ENCODE measurements at places on chromosomes 1 and 21.

DNA sequence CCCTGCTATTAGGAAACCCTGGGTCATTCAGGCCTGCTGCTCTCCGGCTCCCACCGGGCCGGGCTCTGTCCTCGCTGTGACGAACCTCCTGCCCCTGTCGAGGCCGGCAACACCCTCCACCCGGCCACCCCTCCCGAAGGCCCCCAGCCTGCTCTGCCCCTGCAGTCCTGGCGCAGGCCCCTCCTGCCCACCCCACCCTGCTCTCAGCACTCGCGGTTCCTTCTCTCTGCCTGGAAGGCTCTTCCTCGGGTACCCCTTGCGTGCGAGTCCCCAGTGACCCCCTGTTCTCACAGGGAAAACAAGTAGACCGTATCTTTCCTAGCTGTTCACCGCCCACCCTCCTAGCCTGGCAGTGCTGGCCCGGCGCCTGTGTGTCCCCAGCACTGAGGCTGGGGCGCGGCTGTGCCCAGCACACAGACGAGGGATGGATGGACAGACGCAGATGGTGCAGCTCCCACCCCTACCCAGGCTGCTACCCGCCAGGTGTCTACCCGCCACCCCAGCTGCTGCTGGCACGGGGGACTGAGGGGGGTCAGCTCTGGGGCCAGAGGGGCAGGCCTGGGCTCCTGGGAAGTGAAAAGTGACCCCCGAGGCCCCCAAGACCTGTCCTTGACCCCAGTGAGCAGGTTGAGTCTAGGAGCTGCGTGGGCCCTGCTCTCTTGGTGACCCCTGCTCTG is 3.1 kb upstream of the VWA1 start:
- no peak for DNase-seq

- no peak for DNase-seq
Measured at GRCh38 chr1:239633432-239633831, 247.1 kb downstream of the CHRM3 start.

DNA sequence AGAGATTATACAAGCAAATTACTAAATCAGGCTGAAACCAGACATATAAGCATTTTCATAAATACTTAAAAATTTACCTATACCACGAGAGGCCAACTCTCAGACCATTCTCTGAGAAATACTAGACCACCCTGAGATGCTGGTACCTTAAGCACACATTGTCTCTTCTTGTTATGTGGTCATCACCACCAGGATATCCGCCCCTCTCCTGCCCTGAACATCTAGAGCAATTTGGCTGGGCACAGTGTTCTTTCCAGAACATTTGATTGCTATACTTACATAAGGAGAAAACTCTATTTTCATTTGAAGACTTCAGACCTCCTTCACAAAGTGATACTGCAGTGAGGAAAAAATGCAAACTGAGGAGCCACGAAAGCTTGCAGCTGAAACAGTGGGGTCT is 36.2 kb upstream of the DUSP10 start:
- no peak for DNase-seq

GRCh38 chr1:52444463-52444862 is 40.1 kb downstream of the PRPF38A start:
- peak; percentile 34 for DNase-seq

- no peak for DNase-seq
Measured at GRCh38 chr1:31576201-31576669, at the start of gene TINAGL1. TINAGL1 (plus strand) TSS chr1:31576515; CDS start chr1:31577149, 634 bp downstream.

GRCh38 chr1:41547781-41548560 is 63.5 kb upstream of the EDN2 start:
- DNase-seq: no peak

GRCh38 chr1:73475316-73475870 is 722.6 kb downstream of the LRRIQ3 start:
- no peak for DNase-seq

- no peak for DNase-seq
Measured at GRCh38 chr1:43887748-43888147, 45.9 kb upstream of the ARTN start.

DNA sequence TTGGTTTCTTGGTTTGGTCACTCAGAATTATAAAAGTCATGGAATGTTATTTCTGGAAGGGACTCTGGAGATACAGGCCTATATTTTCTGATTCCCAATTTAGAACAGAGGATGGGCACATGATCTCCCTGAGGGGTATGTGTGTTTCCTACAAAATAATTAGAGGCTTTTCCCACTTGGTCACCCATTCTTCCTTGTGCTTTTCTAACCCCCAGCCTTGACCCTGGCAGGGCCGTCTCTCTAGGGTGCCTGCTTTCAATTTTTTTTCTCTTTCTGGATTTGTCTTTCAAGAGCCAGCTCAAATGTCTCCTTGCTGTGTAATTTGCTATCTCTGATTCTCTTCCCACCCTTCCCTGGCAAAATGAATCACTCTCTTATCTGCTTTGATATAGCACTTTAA is 131.9 kb downstream of the HLX start:
- peak; percentile 4 for DNase-seq

- peak; percentile 77 for DNase-seq
Measured at GRCh38 chr1:197521118-197521739, 253.2 kb downstream of the CRB1 start.

GRCh38 chr21:44332965-44333364 is 6.2 kb downstream of the CFAP410 start:
- no peak for DNase-seq

GRCh38 chr21:15768045-15768601 is 38.3 kb downstream of the USP25 start:
- DNase-seq: no peak

- DNase-seq: no peak
Measured at GRCh38 chr1:79204779-79205479, 198.4 kb upstream of the ADGRL4 start.

DNA sequence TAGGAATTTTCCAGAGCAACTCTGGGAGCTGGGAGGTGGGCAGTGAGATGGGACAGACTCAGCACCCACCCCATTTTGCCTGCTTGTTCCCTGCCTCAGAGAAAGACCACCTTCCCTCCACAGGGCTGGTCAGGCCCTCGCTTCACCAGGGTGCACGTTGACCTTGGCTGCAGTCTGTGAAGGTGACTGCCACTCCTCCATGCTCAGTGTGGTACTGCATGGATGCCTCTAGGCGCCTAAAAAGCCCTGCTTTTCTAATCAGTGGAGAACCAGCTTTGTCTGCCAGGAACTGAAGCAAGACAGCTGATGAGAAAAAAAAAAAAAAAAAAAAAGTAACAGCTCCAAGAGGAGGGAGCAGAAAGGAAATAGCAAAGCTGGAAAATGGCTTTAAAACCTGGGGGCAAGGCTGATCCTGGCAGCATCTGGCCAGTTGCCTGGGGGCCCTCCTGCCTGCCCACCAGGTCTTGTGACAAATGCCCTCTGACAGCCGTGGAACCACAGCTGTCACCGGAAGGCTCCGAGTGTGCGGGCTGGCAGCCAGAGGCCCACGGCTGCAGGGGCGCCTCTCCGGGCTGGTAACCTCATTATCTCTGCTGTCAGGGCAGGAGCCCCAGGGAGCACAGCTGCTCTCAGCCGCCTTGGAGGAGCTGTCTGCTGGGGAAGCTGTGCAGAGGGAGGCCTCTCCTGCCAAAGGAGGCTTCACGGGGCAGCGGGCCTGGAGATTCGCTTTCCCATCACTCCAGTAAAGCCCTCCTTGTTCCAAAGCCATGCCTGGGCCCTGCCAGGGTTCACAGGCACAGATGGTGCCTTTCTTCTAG is 13.7 kb downstream of the KIAA1614 start:
- peak; percentile 65 for DNase-seq

DNA sequence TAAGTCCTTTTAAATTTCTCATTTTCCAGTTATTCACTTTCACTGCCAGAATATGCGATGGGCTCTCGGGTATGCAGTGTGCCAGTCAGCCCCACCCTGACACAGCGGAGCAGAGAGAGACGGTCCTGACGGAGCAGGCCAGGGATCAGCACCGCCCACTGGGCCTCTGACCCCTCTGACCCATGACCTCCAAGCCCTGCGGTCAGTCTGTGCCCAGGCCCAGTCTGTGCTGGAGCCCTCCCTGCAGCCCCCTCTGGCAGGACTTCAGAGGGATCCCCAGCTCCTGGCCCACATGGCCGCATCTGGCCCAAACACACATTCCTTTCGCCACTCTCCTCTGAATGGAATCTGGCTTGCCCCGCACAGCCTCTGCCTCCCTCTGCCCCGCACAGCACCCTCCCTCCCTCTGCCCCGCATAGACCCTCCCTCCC is 43.4 kb upstream of the COL6A2 start:
- peak; percentile 40 for DNase-seq

DNA sequence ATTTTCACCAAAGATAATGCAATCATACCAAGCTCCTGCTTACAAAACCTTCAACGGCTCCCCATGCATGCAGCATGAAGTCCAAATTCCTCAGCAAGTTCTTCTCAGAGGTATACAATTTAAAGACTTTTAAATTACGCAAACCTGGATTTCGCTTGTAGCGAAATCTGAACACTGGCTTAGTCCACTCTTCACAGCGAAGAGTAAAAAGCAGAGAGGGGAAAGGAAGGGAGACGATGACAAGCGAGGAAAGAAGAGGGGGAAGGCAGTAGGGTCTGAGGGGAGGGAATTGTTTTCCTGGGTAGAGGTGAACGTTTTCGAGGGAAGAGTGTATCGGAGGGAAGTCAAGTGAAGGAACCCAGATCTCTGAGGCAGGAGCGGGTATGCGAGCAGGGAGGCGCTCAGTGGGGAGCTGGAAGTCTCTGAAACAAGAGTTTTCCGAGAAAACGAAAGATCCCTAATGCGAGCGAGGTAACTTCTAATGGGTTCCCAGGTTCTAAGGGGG is 790 bp downstream of the TESK2 start:
- peak; percentile 62 for DNase-seq

- DNase-seq: peak; percentile 61
Measured at GRCh38 chr1:46302641-46303037, 777 bp downstream of the LRRC41 start.

GRCh38 chr1:243323491-243323890 is 67.7 kb downstream of the SDCCAG8 start:
- DNase-seq: no peak

- DNase-seq: peak; percentile 66
Measured at GRCh38 chr1:174999936-175000696, at the start of gene CACYBP. CACYBP (plus strand) TSS chr1:174999947; CDS start chr1:175000181, 234 bp downstream.

- peak; percentile 81 for DNase-seq
Measured at GRCh38 chr1:207084701-207085180, 3.9 kb upstream of the C4BPB start.

- DNase-seq: peak; percentile 68
Measured at GRCh38 chr1:212518188-212519054, 85.7 kb downstream of the NENF start.

GRCh38 chr1:3905953-3906671 is 6.0 kb upstream of the C1orf174 start:
- DNase-seq: no peak

- DNase-seq: peak; percentile 71
Measured at GRCh38 chr1:156499842-156500542, 583 bp downstream of the MEF2D start.

GRCh38 chr21:42636520-42637266 is 16.7 kb upstream of the PDE9A start:
- DNase-seq: peak; percentile 93

GRCh38 chr1:247296599-247297180 is 35.0 kb downstream of the ZNF496 start:
- DNase-seq: no peak

- DNase-seq: peak; percentile 50
Measured at GRCh38 chr1:243233908-243234307, 21.2 kb downstream of the CEP170 start.

DNA sequence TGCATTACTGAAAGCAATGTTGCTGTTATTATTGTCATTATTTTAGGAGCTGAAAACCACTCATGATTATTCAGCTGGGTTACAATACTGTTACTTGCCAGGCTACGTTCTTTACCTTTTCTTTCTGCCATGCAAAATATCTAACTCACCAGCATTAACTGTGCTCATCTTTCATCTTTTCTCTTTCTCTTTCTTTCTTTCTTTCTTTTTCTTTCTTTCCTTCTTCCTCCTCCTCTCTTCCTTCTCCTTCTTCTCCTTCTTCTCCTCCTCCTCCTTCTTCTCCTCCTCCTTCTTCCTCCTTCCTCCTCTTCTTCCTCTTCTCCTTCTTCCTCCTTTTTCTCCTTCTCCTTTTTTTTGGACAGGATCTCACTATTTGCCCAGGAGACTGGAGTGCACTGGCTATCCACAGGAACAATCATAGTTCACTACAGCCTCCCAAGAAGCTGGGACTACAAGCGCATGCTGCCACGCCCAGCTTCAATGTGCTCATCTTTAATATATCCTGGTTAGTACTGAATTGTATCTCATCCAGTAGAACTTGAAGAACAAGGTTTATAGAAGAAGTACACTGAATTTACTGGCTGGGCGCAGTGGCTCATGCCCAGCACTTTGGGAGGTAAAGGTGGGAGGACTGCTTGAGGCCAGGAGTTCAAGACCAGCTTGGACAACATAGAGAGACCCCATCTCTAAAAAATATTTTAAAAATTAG is 6.9 kb upstream of the ZMYM4 start:
- DNase-seq: no peak

- no peak for DNase-seq
Measured at GRCh38 chr1:14064649-14065442, 364.9 kb downstream of the PRDM2 start.

- no peak for DNase-seq
Measured at GRCh38 chr21:45695086-45695485, 51.6 kb downstream of the PCBP3 start.

DNA sequence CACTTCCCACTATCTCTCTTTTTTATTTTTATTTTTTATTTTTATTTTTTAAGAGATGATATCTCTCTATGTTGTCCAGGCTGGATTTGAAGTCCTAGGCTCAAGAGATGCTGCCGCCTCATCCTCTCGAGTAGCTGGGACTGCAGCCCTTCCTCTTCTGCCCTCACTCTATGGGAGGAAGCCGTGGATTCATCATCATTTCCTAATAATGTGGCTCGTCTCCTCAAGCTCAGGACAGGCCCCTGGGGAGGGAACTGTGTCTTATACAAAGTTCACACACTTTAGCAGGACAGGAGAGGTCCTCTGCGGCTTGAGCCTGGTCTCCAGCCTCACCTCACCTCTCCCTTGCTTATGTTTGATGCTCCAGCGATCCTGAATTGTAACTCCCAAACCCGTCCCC is 16.5 kb upstream of the IFFO2 start:
- DNase-seq: no peak

GRCh38 chr1:29845910-29846309 is 609.6 kb downstream of the PTPRU start:
- no peak for DNase-seq

- no peak for DNase-seq
Measured at GRCh38 chr1:30737357-30738039, 14.1 kb upstream of the MATN1 start.
